ENCODE measurements at places on chromosomes 12 and 14. TPM values are rescaled to one million over a fixed set of nuclear protein-coding genes. Genes with fewer than 3 reads are reported as not detected.

ZNF10 gene
- total RNA-seq, result 12.4 TPM

DNA sequence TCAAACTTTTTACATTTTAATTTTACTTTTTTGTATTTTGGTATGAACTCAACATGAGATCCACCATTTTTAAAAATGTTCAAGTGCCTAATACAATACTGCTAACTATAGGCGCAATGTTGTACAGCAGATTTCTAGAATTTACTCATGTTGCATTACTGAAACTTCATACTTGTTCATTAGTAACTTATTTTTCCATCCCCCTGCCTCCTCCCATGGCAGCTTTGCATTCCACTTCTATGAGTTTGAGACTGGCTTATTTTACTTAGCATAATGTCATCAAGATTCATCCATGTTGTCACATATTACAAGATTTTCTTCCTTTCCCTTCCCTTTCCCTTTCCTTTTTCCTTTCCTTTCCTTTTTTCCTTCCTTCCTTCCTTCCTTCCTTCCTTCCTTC lies 825.9 kb downstream of the SLC16A7 start:
- no peak overlapping the region for H3K4me3 ChIP-seq
- H3K4me1 ChIP-seq, result no peaks in the 10 kb centered on the region
- DNase-seq, result no peak
- H3K27ac ChIP-seq, result no peak overlapping the region
- H3K36me3 ChIP-seq, result no peaks in the 10 kb centered on the region
- no peaks in the 10 kb centered on the region for H3K27me3 ChIP-seq

- H3K36me3 ChIP-seq, result no peaks in the 10 kb centered on the region
- no peak for DNase-seq
- no peaks in the 10 kb centered on the region for H3K27me3 ChIP-seq
- H3K27ac ChIP-seq, result no peak overlapping the region
These were observed 6.3 kb downstream of the CLEC2A start for GRCh38 chr12:9925705-9926393.

GRCh38 chr14:54787261-54787660 lies 115.4 kb downstream of the GCH1 start:
- DNase-seq, result no peak
- H3K27ac ChIP-seq, result no peak overlapping the region
- H3K36me3 ChIP-seq, result no peaks in the 10 kb centered on the region

GRCh38 chr12:50127546-50127945 lies 15.5 kb downstream of the COX14 start:
- no peak overlapping the region for H3K27ac ChIP-seq
- H3K4me1 ChIP-seq, result no peaks in the 10 kb centered on the region
- no peaks in the 10 kb centered on the region for H3K27me3 ChIP-seq
- no peak for DNase-seq
- H3K36me3 ChIP-seq, result peaks cover 4% of the 10 kb centered on the region

- DNase-seq, result no peak
- H3K27ac ChIP-seq, result no peak overlapping the region
- no peaks in the 10 kb centered on the region for H3K27me3 ChIP-seq
- H3K4me3 ChIP-seq, result no peak overlapping the region
These were observed 253.6 kb downstream of the ZFP36L1 start for GRCh38 chr14:68539241-68539737.
